ENCODE measurements at places on chromosomes 16 and 17.
A peak's percentile ranks its signal among the peaks of the same experiment; 100 is the strongest.

GRCh38 chr17:34299027-34299426 is 13.5 kb downstream of the CCL11 start:
- DNase-seq, result no peak

- DNase-seq, result no peak
Measured at GRCh38 chr17:68178831-68179230, 69.0 kb upstream of the AMZ2 start.

- peak; percentile 11 for DNase-seq
Measured at GRCh38 chr17:59620518-59621259, 994 bp downstream of the CLTC start.

DNA sequence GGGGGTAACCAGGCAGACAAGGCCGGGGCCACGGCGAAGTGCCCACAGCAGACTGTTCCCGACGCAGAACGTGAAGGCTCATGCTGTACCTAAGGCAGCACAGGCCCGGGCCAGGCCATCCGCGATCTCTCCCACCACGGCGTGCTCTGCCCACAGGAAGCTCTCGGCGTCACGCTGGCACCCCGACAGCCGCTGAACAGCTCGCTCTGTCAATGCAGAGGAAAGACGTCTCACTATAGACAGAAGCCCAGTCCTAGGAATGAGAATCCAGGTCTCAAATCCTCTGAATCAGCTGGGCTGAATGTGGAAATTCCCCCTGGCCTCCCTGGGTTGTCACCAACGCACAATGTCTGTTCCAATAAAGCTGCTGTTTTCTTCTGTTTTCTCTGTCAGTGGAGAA is 21.4 kb downstream of the SERPINF1 start:
- no peak for DNase-seq

GRCh38 chr16:89113152-89113547 is 19.5 kb downstream of the ACSF3 start:
- no peak for DNase-seq

DNA sequence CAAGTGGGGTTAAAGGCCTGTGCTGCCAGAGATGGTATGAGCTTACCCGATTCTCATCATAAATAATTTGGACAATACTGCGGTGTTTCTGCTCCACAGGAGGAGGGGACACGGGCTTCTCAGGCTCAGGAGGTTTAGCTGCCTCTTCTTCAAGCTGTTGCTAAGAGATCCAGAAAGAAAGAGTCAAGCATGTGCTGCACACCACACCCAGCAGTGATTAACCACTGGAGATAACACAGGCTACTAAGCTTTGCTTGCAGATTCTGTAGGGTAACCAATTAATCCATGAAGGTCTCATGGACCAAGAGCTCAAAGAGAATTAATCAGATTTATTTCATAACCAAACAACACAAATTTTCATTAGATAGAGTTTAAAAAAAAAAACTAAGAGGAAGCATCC is 56.6 kb downstream of the NCOR1 start:
- no peak for DNase-seq

GRCh38 chr16:57178793-57179212 is 7.0 kb downstream of the PSME3IP1 start:
- no peak for DNase-seq

GRCh38 chr16:85800321-85800669 is 800 bp downstream of the COX4I1 start:
- DNase-seq, result no peak

DNA sequence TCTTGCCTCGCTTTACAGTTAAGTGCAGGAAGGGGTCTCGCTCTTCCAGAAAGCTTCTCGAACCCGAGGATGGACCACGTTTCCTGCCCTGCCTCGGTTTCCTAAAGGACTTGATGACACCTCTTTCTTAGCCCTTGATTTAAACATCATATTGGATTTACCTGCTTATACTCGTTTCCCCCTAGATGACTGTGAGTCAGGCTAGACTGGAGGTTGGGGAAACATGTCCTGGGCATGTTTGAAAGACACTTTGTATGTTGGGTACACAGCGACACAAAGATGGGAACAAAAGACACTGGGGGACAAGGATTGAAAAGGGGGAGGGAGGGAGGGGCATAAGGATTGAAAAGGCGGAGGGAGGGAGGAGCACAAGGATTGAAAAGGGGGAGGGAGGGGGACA is 30.0 kb downstream of the SDK2 start:
- DNase-seq, result no peak

DNA sequence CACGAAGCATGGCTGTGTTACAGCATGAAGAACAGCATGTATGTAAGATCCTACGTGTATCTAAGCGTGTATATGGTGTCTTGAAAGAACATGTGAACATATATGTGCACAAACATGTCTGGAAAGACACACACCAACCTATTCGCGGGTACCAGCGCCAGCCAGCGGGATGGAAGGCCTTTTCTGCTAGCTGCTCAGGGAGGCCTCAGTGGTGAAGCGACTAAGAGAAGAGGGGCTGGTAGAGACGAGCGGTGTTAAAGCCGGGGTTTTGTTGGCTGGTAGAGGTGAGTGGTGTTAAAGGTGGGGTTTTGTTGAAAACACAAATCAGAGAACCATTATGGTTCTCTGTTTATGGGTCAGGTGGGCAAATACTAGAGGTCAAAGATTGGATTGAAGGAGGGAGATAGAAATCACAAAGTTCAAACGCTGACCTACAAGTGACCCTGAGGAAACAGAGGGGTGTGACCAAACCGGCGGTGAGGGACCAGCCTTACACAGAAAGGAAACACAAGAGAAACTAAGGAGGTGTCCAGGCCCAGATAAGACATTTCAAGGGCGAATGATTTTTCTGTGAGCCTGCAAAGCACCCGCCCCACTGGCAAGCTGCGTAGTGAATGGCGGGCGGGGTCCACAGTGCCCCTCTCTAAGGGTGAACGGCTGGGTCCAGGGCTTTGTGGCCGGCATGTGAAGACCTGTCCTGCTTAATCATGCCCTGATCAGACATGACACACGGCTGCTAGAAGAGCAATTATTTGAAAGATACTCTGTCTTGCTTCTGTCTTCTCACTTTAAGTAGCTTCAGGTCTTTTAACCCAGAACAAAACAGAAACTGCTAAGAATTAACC is 8.1 kb downstream of the ZCCHC14 start:
- DNase-seq, result no peak

GRCh38 chr16:68274441-68274840 is 10.1 kb downstream of the SLC7A6 start:
- no peak for DNase-seq

- no peak for DNase-seq
Measured at GRCh38 chr16:73371584-73372319, 323.8 kb upstream of the ZFHX3 start.

- DNase-seq, result peak; percentile 66
Measured at GRCh38 chr17:20281860-20282259, 185.5 kb downstream of the LGALS9B start.

- DNase-seq, result no peak
Measured at GRCh38 chr17:29683481-29683880, 60.8 kb upstream of the CORO6 start.

- peak; percentile 87 for DNase-seq
Measured at GRCh38 chr17:38464723-38465390, 36.6 kb downstream of the ARHGAP23 start.

DNA sequence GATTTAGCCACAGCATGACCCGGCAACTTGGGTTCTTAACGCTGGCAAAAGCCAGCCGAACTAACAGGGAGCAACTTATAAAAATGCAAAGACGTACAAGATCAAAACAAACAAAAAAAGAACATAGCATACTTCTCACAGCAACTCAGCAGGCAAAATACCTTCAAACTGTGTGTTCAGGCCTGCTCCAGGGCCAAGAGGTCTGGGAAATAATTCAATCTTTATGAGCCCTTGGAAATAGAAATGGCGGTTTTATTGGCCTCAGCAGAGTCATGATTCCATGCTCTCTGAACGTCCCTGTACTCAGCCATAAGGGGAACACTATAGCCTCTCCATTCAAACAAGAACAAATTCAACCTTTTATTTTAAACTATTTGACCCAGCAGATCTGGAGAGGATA is 101.3 kb upstream of the C17orf78 start:
- no peak for DNase-seq

GRCh38 chr17:31596382-31597323 is 205.2 kb downstream of the RAB11FIP4 start:
- DNase-seq, result peak; percentile 10

GRCh38 chr17:59289981-59290301 is 41.5 kb upstream of the YPEL2 start:
- no peak for DNase-seq

- DNase-seq, result no peak
Measured at GRCh38 chr16:84293406-84293805, 1.3 kb upstream of the WFDC1 start.

- DNase-seq, result no peak
Measured at GRCh38 chr17:76354747-76355310, 1.1 kb upstream of the PRPSAP1 start.

DNA sequence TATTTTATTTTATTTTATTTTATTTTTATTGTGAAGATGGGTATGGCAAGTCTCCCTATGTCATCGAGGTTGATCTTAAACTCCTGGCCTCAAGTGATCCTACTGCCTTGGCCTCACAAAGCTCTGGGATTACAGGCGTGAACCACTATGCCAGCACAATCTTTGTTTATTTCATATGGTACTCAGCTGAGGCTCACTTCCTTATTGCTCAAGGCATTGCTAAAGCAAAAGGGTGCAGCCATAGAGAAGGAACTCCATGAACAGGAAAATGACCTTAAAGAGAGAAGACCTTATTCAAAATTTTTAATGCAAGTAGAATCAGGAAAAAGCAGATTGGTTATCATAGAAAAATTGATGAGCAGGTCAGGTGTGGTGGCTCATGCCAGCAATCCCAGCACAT is 110.6 kb upstream of the RBBP6 start:
- no peak for DNase-seq

- no peak for DNase-seq
Measured at GRCh38 chr16:77637940-77638339, 84.4 kb upstream of the NUDT7 start.

DNA sequence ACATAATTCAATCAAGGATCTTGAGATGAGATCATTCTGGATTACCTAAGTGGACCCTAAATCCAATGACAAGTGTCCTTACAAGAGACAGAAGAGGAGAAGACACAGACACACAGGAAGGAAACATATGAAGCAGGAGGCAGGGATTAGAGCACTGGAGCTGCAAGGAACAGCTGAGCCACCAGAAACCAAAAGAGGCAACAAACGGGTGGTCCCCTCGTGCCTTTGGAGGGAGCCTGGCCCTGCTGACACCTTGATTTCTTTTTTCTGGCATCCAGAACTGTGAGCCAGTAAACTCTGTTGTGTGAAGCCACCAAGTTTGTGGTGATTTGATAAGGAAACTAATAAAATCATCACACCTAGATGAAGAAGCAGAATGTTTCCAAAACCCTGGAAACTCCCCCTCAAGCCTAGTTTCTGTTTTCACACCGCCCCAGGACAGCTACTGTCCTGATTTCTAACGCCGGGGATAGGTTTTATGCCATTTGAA is 115.2 kb downstream of the PITPNC1 start:
- no peak for DNase-seq

- DNase-seq, result no peak
Measured at GRCh38 chr17:33054412-33054811, 62.8 kb downstream of the SPACA3 start.
